D721Med (cell line): ENCODE measurements at places on chromosomes 3 and 15.

GRCh38 chr3:34202975-34203374, 404.5 kb downstream of the PDCD6IP start:
- no peak for DNase-seq

DNA sequence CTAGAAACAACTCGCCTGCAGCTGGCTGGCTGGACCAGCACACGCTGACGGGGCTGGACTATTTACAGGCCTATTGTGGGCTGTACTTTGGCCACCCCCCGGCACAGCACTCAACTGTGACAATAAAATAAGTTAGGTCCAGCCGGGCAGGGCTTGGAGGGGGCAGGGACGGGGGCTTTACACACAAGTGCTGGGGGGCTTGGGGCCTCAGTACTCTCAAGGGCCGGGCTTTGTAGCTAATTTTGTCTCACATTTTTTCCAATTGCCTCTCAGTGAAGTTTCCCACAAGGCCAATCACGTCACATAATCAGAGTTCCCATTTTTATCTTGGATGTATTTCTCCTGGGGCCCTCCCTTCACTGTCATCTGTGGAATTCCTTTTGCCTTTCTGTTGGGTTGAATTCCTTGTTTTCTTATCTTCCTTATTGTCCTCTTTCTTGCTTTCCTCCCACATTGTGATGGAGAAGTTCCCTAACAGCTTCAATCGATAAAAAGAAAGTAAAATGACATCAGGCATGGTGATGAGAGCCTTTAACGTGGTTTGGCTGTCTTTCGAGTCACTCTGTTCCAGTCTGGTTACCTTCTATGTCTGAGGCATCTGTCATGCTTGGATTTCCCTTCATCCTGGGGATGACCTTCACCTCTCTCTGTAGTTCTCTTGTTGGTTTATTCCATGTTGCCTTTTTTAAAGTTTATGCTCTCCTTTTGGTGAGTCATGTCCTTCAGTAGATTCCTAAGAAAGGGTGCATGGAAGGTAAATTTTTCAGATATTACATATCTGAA, 44.1 kb upstream of the CMTM7 start:
- no peak for DNase-seq

DNA sequence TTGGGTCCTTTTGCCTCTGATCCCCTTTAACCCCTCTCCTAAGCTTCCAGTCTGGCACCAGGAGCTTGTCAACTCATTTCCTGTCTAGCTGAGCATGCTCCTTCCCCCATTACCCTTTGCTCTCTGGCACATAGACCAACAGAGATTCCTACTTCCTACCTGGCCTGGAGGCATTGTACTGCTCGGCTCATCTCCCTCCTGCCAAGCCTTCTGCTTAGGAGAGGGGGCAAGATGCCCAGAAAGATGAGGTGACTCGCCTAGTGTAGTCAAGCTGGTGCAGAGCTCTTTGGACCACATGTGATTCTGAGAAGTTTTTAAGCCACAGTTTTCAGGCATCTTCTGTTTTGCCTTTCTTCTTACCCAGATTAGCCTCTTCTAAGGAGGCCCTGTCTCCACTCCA, 95.4 kb downstream of the ZNF621 start:
- no peak for DNase-seq

DNA sequence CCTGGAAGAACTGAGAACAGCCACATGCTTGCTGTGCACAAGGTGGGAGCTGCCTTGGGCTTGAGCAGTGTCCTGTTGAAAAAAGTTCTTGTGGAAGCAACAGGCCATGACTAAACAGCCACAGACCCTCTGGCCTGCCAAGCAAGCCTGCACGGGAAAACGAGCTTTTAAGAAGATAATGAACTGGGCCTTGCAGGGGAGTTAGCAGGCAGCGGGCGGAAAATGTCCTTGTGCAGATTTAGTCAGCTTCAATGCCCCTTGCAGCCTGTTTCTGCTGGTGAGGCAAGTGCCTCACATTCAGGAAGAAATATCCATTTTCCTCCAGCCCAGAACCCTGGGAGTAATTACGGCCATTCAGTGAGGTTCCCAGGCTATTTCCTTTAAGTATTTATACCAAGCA, 126.2 kb upstream of the KLHL25 start:
- no peak for DNase-seq

- DNase-seq, result no peak
Observed at GRCh38 chr3:42804831-42805132, 492 bp upstream of the HIGD1A start.

DNA sequence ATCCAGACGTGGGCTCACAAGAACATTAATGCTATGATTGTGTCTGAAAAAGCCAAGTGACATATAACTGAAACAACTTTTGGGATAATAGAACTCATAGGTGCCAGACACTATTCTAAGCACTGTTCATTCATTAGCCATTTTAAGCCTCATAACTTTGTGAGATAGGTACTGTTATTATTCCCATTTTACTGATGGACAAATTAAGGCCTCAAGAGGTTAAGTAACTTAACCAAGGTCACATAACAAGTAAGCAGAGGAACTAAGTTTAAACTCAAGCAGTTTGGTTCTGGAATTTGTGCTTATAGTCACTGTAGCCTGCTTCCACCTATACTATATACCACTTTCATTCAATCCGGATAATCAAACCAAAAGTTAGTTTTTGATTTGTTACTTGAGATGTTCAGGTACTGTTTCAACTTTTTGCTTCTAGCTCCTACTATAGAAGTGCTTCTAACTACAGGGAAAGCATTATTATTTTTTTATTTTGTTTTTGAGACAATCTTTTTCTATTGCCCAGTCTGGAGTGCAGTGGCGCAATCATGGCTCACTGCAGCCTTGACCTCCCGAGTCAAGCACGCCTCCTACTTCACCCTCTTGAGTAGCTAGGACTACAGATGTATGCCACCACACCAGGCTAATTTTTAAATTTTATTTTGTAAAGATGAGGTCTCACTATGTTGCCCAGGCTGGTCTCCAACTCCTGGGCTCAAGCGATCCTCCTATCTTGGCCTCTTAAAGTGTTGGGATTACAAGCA, 41.9 kb downstream of the TIPARP start:
- no peak for DNase-seq
